ENCODE measurements at places on chromosomes 5 and 9.

DNA sequence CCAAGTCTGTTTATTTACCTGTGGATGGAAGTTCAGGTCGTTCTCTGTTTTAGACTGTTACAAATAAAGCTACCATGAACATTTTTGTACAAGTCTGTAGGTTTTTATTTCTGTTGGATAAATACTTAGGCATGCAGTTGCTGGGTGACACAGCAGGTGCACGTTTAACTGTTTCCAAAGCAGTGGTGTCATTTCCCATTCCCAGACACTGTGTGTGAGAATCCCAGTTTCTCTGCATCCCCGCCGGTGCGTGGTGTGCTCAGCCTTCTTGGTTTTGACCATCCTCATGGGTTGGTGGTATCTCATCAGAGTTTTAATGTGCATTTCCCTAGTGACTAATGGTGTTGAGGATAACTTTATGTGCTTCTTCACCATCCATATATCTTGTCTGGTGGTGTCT is 27.2 kb downstream of the AHRR start:
- DNase-seq, result no peak

DNA sequence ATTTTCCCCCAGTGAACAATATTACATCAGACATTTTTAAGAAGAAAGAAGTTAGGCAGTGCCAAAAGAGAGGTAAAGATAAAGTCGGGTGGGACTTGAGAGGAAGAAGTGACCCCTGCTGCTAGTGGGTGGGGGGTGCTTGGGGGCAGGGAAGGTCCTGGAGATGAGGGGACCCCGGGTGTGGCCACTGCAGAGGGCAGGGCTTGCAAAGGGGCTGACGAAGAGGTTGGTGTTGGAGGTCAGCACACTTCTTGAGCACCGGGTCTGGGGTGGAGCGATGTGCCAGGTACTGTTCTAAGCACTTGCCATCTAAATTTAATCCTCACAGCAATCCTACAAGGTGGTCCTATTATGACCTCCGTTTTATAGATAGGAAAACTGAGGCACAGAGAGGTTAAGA is 62.0 kb downstream of the AMBP start:
- DNase-seq, result no peak

- DNase-seq, result no peak
Measured at GRCh38 chr9:98529841-98530240, 178.9 kb downstream of the GABBR2 start.

DNA sequence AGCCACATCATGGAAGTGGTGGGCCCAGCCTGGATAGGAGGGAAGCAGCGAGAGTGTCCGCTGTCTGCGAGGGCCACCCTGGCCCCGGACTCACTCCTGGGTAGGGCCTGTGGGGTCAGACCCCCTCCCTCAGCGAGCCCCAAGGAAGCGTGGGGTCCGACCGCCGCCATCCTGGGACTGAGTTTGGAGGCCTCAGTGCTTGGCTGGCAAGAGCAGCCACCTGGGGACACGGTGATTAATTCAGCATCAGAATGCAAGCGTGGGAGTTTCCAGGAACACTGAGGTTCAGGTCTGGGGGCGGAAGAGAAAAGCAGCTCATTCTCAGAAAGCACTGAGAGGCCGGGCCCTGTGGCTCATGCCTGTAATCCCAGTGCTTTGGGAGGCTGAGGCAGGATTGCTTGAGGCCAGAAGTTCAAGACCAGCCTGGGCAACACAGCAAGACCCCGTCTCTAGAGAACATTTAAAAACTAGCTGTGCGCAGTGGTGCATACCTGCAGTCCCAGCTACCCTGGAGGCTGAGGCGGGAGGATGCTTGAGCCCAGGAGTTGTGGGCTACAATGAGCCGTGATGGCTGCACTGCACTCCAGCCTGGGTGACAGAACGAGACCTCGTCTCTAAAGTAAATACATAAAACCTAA is 18.3 kb upstream of the CAMSAP1 start:
- no peak for DNase-seq

GRCh38 chr9:69455311-69455710 is 130.3 kb downstream of the ENTREP1 start:
- no peak for DNase-seq

DNA sequence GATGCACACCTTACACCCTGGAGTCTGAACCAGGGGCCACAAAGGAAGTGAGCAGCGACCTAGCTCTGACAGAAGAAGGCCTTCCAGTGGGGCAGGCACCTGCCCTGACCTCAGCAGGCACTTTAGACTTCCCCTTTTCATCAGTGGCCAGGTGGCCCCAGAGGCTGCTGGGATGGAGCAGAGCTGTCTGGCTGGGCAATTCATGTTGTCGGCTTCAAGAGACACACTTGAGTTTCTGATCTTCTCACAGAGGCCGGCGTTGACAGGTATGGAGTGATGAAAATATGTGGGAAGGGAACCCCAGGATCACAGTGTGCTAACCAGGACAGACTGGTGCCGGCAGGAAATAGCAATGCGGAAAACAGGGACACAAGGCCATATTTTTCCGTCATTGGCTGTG is 375.5 kb downstream of the CTNND2 start:
- no peak for DNase-seq

DNA sequence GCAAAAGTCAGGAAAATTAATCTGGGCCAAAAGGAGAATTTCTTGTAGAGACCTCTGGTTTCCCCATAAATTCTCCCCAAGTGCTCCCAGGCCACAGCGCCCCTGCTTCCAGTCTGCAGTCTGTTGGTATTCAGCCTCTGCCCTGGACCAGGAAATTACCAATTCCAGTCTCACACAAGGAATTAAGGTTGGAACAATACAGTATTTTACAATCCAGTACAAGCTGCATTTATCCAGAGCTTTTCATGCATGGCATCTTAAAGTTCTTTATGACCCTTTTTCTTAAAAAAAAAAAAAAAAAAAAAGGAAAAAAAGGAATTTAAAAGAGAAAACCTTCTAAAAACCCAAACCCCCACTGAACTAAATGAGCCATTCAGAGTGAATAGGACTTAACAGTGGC is 139.6 kb upstream of the RANBP3L start:
- no peak for DNase-seq

DNA sequence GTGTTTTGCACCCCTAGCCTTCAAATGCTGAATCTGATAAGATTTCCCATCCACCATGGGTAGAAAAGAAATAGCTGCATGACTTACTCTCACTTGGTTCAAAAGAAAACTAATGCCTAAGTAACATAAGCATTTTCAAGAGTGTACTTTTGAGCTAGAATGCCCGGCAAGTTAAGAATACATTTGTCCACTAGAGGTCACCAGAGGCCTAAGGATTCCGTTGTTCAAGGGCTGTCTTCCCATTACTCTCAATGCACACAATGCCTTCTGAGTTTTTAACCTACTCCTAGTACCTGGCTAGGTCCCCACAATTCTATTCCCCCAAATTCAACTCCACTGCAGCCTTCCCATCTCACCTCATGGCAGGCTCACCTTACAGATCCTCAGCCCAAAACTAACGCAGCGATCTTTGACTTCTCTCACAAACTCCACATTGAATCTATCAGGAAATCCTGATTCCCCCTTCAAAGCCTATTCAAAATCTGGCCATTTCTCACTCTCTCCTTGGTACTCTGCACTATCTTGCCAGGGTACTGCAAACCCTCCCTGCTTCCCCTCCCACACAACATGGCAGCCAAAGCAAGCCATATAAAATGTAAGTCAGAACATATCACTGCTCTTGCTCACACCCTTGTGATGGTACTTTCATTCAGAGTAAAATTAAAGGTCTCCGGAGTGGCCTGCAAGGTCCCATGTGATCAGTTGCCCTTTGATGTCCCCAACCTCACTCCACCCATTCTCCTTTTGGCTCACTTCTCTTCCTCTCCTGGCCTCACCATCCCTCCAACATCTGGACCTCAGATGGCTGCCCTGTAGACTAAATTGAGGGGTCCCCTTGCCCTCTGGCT is 13.4 kb downstream of the OXCT1 start:
- peak; percentile 69 for DNase-seq

All from CD4-positive, alpha-beta memory T cell (primary cell).